Tibial artery (tissue), 4 donors: ENCODE measurements at places on chromosomes 1 and 21.

- H3K4me1 ChIP-seq, result no peaks in the 10 kb centered on the region
- DNase-seq, result no peak
- H3K27me3 ChIP-seq, result no peaks in the 10 kb centered on the region
- H3K36me3 ChIP-seq, result no peaks in the 10 kb centered on the region
- H3K27ac ChIP-seq, result no peak overlapping the region
Measured at GRCh38 chr1:245316784-245317183, 162.0 kb downstream of the KIF26B start.

DNA sequence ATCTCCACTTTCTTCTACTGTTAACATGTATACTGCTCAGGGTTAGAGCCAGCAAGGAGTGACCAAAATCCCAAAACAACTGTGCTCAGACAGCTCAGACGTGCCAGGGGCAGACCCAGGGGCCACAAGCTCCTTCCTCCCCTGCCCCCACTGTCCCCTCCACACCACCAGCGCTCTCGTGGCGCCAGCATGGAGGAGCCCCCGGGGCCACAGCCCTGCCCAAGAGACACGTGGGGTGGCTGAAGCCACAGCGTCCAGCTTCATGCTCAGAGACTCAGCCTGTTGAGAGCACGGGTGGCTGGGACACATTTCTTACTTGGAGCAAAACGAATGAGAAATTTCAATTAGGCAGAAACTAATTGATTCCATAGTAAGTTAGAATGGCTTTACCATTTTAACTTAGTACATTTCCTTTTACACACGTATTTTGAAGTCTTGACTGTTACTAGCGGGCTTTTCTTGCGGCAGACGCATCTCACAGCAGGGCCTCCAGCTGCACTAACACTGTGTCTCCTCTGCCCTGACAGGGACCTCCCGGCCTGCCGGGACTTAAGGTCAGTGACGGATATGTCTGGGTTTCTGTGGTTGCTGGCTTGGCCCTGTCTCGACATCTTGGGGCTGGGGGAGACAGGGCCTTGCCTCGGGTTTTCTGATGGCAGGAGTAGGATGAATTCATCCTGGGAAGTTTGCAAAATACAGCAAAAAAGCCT, 54.2 kb downstream of the SLC19A1 start:
- H3K4me3 ChIP-seq, result no peak overlapping the region
- peaks cover 64% of the 10 kb centered on the region for H3K36me3 ChIP-seq
- no peak for DNase-seq
- H3K4me1 ChIP-seq, result no peaks in the 10 kb centered on the region
- no peak overlapping the region for H3K27ac ChIP-seq

DNA sequence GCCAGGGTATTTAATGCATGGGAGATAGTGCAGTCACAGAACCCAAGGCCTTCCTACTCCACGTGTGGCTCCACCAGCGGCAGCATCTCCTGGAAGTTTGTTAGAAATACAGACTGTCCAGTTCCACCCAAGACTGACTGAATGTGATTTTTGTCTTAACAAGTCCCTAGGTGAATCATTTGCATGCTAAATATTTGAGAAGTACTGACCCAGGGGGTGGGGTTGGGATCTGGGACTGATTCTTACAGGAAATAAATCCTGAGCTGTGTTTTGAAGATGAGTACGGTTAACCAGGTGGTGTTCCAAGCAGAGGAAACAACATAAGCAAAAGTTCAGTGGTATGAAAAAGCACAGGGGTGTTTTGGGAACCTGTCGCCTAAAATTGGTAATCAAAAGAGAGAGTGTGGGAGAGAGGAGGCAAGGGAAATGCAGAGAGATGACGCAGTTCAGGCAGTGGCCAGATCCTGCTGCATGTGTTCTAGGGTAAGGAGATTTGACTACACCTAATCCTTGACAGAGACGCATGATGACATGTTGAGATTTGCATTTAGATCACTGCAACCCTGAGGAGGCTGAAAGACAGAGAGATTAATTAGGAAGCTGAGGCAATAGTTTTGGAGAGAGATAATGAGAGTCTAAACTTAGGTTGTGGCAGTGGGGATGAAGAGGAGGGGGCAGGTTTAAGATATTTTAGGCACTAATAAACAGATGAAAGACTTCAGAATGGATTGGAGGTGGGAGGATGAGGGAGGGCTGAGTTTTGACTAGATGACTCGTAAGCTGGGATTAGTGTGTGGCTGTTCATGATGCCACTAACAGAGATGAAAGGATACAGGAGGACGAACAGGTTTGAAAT, 3.7 kb upstream of the ZNF326 start:
- H3K36me3 ChIP-seq, result no peaks in the 10 kb centered on the region
- H3K4me1 ChIP-seq, result peaks cover 1% of the 10 kb centered on the region
- H3K27ac ChIP-seq, result no peak overlapping the region
- no peak for DNase-seq
- H3K4me3 ChIP-seq, result no peak overlapping the region
- H3K27me3 ChIP-seq, result no peaks in the 10 kb centered on the region

GRCh38 chr1:19240673-19241538, 10.4 kb downstream of the EMC1 start:
- no peak overlapping the region for H3K4me3 ChIP-seq
- peak; percentile 68 for DNase-seq
- peaks cover 66% of the 10 kb centered on the region for H3K36me3 ChIP-seq
- H3K4me1 ChIP-seq, result no peaks in the 10 kb centered on the region
- H3K27me3 ChIP-seq, result no peaks in the 10 kb centered on the region

DNA sequence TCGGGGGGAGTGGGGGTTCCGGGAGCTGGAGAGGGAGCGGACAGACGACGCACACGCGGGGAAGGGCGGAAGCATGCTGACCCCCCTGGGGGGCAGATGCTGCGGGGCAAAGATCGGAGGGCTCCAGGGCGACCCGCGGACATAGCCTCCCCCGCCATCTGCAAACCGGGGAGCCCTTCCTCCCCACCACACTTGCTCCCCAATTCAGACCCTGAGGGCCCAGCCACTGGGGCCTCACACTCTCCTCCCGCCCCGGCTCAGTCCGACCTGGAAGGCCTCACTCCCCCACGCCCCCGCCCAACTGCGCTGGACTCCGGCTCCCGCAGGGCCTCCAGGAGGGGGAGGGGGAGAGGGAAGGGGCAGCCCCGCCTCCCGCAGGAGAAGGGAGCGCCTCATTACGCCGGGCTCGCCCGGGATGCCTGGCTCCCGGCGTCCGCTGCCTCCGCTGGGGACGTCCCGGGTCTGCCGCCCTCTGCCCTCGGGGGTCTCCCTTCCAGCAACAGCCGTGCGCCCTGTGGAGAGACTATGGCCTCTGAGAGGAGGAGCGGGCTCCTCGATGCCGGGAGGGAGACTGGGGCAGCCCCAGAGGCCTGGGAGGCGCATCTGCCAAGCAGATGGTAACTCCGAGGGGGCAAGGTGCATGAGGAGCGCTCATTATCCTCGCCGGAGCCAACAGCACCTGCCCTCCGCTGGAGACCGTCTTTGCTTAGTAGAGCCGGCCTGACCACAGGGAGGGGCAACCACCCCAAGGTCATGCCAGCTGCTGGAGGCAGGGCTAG, 636 bp upstream of the CAMK2N1 start:
- no peak for DNase-seq
- H3K4me3 ChIP-seq, result peak overlapping the region; percentile 55
- no peaks in the 10 kb centered on the region for H3K27me3 ChIP-seq
- peak overlapping the region; percentile 62 for H3K27ac ChIP-seq
- no peaks in the 10 kb centered on the region for H3K4me1 ChIP-seq
